Effector CD8-positive, alpha-beta T cell (primary cell): ENCODE measurements at places on chromosomes 3 and 15.
A peak's percentile ranks its signal among the peaks of the same experiment; 100 is the strongest.

DNA sequence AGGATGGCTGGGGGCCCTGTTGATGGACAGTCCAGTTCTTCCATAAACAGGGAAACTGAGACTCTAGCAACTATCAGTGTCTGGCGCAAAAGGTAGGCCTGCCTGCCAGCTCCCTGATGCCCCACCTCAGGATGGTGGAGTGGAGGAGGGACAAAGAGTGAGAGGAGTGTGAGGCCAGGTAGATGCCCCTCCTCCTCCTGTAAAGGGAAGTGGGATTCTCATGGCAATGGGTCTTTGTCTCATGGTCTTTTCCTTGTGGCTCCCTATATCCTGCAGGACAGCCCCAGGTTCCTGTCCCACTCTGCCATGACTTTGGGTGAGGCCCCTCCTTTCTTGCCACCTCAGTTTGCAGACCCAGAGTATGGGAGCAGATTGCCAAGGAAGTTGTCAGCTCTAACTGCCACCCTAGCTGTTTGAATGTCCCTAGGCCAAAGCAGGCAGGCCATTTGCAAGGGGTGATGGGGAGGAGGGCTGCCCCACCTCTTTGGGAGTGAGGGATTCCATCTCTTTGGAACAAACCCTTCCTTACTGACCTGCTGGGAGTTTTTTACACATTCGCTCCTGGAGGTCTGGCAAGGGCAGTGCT, 2.8 kb upstream of the DNAH1 start:
- DNase-seq = no peak

DNA sequence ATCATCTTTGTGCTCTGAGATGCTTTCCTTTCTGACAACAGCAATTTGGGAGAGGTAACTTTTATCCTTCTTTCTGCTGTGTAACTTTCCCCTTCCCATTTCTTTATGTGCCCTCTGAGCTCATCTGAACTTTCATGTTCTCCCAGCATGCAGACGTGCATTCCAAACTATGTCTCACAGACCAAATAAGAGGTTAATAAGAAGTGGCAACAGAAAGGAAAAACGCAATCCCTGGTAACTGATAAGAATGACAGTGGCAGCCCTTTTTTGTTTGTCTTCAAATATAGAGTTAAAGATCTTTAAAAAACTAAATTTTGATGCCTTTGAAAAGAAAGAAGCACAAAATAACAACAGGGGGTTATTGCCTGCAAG, 533.4 kb downstream of the FOXP1 start:
- DNase-seq = no peak

DNA sequence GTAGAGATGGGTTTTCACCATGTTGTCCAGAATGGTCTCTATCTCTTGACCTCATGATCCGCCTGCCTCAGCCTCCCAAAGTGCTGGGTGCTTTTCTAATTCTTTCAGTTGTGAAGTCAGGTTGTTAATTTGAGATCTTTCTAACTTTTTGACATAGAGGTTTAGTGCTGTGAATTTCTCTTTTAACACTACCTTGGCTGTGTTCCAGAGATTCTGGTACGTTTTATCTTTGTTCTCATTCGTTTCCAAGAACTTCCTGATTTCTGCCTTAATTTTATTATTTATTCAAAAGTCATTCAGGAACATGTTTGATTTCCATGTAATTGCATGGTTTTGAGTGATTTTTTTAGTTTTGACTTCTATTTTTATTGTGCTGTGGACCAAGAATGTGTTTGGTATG, 63.5 kb upstream of the CCDC54 start:
- no peak for DNase-seq

DNA sequence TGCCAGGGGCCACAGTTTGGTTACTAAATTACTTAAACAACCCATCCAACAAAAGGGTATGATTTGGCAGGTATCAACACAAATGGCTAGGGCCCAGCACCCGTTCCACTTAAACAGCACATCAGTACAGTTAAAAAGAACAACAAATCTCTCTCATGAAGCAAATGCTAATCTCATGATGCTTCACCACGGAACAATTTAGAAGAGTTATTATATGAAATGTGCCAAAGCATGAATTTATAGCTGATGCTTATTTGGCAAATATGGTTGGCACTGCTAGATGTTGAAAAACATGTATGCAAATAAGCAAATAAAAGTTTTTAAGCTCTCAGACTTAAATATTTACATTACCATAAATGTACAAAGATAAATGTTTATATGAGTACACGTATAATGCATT, 2.3 kb downstream of the PEAK1 start:
- DNase-seq = no peak

GRCh38 chr15:63699101-63699785, 102.1 kb downstream of the FBXL22 start:
- no peak for DNase-seq

DNA sequence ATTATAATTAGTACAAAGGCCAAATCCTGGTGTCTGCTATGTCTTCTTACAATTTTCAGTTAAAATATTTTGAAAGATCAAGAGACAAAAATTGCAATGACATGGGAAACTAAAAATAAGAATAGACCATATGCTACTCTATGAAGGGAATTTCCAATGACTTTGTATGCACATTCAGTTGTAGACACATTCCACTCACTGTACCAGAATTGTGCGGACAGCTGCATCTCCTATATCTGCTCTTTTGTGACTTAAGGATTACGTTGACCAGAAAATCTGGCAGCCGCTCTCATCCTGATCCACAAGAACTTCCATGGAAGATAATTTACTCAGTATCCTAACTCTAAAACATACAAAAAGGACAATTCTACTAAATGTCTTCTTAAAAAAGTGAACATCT, 493.9 kb upstream of the KCNMB2 start:
- no peak for DNase-seq

- DNase-seq = no peak
Measured at GRCh38 chr15:54298396-54298795, 320.2 kb downstream of the UNC13C start.

DNA sequence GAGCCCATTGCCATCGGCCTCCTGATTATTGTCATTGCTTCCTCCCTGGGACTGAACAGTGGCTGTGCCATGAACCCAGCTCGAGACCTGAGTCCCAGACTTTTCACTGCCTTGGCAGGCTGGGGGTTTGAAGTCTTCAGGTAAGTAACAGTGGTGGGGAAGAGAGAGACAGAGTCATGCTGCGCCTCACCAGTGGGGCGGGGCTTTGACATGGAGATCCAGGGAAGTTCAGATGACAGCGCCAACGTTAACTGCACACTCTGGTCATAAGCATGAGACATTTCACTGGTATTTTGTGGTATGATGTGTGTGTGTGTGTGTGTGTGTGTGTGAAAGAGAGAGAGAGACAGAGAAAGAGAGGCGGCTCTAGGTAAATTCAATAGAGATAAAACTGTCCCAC, 41.0 kb downstream of the AQP9 start:
- no peak for DNase-seq

DNA sequence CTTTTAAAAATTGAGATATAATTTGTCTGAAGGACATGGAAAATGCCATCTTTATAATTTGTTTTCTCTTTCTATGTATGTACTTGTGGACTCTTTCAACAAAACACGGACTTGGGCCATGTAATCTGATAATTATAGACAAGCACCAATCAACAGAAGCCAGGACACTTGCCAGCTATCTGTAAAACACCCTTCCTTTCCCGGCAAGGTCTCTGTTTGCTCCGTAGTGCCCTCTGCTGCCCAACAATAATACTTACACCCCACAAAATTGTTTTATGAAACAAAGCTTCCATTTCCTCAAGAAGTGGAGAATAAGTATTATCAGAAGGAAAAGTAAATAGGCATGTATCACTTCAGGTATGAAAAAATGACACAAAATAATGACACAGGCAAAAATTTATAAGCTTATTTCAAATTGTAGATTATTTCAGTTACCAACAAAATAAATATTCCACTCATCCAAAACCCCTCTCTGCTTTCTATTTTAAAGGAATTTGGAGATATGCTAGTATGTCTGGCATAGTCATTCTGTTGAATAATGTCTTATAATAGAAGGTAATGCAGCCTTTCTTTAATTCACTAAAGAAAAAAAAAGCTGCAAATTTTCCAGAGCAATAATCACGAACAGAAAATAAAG, 32.8 kb downstream of the MYH15 start:
- peak; percentile 8 for DNase-seq

- no peak for DNase-seq
Measured at GRCh38 chr3:105502333-105502732, 135.6 kb downstream of the ALCAM start.

DNA sequence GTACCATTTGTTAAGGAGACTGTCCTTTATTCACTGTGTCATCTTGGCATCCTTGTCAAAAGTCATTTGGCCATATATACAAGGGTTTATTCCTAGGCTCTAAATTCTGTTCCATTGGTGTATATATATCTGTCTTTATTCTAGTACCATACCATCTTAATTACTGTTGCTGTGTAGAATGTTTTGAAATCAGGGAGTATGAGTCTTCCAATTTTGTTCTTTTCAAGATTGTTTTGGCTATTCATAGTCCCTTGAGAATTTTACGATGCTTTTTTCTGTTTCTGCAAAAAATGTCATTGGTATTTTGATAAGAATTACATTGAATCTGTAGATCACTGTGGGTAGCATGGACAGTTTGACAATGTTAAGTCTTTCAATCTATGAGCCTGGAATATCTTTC, 28.7 kb downstream of the PFN2 start:
- no peak for DNase-seq

DNA sequence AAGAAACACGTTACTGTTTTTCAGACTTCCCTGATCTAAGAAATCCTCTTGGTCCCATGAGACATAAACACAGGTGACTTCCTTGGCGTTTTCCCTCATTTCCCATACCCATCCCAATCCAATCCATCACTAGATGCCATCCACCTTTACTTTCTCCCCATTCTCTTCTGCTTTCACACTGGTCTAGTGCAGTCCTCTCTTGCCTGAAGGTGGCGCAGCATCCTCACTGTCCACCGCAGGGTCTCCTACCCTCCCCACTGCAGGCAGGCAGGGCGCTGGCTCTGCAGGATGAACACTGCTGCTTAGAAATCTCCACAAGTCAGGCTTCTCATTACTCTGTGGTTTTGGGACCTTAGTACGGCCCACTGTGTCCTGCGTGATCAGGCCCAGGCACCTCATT, 58.2 kb downstream of the RAB7A start:
- peak; percentile 42 for DNase-seq

DNA sequence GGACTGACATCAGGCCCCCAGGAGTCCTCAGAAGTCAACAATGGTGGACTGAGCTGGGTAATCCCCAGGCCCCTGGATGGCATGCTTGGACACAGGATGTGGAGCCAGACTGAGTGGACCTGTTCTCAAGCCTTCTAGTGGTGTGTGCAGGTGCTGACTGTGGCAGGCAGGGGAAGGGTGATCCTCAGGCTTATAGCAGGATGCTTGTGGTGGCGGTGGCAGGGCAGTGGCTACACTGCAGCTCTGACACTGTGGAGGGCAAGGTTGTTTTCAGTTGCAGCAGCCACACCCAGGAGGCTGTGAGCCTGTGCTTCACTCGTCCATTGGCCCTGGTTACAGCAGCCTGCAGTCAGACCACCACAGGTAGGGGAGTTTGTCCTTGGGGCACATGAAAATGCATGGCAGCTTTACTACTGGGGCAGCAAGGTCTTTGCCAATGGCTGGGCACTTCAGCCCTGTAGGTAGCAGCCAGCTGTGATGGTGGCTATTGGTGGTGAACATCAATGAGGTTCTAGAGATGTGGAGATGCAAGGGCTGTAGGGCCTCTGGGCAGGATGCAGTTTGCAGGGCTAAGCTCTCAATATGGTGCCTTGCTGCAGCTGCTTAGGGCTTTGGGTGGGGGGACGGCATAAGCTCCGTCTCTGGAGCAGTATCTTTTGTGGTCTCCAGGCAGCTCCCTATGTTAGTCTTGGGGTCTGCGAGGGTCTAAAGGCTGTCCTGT, 17.5 kb upstream of the MYO5A start:
- no peak for DNase-seq

- no peak for DNase-seq
Measured at GRCh38 chr15:80426316-80426715, 22.1 kb downstream of the ARNT2 start.

- DNase-seq = no peak
Measured at GRCh38 chr3:12965999-12966846, 107.0 kb downstream of the IQSEC1 start.

- no peak for DNase-seq
Measured at GRCh38 chr3:13722178-13722577, 157.7 kb downstream of the WNT7A start.

- DNase-seq = no peak
Measured at GRCh38 chr15:93200081-93200836, 111.2 kb upstream of the RGMA start.

DNA sequence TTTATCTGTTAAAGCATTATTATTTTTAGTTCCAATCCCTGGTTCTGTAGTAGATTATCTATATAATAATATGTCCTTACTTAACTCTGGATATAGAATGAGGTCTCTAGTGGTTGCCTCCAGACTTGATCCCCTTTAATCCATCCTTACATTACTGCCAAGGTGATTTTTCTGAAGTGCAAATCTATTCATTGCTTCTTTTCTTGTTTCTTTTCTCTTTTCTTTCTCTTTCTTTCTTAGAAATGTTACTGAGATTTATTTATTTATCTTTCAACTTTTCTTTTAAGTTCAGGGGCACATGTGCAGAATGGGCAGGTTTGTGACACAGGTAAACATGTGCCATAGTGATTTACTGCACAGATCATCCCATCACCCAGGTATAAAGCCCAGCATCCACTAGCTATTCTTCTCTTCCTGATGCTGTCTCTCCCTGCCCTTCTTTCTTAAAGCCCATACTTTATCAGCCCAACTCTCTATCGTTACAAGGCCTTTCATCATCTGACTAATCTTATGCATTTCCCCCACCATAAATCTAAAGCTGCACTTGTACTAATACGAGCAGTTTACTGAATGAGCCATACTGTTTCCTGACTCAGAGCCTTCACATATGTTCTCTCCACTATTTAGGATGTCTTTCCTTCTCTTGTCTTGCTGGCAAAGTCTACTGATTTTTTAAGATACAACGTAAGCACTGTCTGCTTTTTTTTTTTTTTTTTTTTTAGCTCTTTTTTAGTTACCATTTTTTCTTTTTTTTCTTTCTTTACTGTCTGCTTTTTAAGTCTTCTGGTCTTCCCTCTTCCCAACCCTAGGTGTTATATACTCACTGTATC, 4.6 kb downstream of the GLCE start:
- DNase-seq = no peak

- DNase-seq = no peak
Measured at GRCh38 chr3:196555295-196555694, 13.1 kb downstream of the WDR53 start.

DNA sequence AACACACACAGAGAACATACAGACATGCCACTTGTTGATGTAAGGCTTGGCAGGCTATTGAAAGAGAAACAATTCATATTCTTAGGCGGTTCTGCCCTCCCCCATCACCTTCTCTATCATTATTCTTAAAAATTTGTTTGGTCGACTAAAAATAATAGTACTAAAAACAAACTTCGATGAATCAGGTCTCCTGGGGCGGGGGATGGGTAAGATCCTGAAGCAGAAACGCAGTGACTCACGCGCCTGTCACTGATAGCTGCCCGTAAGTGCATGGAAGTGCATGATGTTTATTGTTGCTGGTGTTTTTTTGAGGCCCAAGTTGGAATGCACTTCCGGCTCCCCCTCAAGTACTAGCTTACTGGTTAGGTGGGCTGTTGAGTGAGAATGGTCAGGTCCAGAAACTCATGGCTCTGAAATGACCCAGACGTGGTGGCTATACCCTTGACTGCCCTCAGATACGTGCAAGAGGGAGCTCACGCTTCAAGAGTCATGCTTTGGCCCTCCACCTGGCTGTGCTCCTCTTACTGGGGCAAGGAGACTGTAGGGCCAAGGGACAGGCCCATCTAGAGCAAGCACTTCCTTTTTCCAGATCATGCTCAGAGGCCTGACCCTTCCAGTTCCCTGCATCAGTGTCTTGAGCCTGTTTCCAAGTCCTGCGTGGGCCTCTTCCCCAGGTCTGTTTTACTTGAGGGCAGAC, 10.9 kb downstream of the SMAD3 start:
- DNase-seq = no peak
